Stimulated activated CD4-positive, alpha-beta T cell treated with anti-CD3 and anti-CD28 coated beads, Interleukin-4, amount 100 ng/mL, for 1 hour (primary cell): ENCODE measurements at places on chromosomes 12 and 14.

- no peak for DNase-seq
These were observed 118.1 kb downstream of the CMAS start for GRCh38 chr12:22164139-22164538.

GRCh38 chr14:100076606-100077005, 11.4 kb downstream of the EVL start:
- DNase-seq: no peak

DNA sequence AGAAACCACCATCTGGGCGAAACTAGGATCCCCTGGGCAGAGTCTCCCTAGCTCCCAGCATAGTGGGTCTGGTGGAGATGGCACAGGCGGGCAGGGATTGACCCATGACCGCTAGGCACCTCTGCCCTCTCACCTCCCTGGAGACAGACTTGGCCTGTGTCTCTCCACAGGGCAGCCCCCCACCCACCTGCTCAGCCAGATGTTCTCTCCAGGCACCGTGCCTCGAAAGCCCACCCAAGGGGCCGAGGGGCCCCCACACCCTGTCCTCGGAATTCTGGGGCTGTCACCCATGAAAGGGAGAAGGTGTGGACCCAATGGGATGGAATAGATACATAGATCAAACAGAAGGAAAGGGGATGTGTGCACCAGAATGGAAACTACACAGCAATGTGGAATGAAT, 229.1 kb upstream of the RTL1 start:
- DNase-seq: no peak

DNA sequence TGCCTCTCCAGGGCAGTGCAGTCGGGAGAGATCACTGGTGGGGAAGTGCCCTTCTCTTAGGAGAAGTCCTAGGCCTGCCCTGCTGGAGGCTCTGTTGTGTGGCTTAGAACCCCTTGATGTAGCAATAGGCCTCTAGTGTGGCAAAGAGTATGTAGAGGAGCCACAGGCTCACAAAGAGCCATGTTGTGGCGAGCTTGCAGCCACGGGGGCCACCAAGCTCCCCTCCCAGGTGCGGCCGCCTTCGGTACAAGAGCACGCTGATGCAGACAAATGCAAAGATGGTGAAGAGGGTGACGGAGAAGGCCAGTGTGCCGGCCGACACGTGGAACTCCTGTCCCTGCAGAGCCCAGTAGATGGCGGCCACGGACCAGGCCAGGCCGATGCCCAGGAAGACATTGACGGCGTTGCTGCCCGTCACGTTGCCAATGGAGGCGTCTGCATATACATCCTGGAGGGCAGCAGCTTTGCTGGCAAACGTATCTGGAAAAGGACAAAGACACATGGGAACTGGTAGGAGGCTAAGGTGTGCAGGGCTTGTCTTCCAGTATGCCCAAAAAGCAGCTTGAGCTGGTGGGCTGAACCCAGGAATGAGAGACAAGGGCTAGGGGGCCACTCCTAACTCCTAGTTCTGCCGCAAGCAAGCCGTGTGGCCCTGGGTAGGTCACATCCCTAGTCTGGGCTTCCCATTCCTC, 142.8 kb downstream of the SLC8A3 start:
- no peak for DNase-seq

DNA sequence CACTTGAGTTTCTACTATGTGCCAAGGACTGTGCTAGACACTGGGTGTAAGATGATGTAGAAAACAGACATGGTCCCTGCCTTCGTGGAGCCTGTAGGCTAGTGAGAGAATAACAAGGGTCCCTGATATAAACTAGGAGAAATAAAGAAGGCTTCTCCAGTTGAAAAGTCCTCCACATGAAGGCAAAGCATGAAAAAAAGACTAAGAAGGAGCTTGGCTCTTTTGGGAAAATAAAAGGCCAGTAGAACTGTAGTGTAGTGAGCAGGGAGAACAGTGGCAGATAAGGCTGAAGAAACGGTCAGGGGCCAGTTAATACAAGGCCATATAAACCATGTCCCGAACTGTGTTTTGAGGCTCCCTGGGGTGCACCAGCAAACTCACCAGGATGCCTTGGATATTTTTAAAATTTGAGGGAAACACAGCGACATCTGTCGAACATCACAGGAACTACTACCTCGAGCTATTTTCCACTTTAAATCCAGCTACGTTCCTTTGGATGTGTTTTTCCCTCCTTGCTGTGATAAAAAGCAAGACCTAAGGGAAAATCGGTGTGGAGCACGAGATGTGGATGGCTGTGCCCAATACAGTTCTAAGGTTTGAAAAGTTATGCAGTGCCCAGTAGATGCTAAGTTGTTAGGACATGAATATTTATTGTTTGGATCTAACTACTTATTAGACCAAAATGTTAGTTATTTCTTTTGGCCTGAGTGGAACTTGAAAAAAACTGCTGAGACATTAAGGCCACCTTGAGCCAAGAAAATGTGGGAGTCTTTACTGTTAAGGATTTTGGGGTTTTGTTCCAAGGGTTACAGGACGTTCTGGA, 8.5 kb upstream of the CFL2 start:
- peak; percentile 5 for DNase-seq

GRCh38 chr14:20956376-20956976, 1.2 kb downstream of the RNASE2 start:
- no peak for DNase-seq

- DNase-seq: no peak
These were observed 174.9 kb downstream of the FOXN3 start for GRCh38 chr14:89241934-89242651.

GRCh38 chr12:51797301-51797700, 51.2 kb downstream of the FIGNL2 start:
- DNase-seq: no peak

DNA sequence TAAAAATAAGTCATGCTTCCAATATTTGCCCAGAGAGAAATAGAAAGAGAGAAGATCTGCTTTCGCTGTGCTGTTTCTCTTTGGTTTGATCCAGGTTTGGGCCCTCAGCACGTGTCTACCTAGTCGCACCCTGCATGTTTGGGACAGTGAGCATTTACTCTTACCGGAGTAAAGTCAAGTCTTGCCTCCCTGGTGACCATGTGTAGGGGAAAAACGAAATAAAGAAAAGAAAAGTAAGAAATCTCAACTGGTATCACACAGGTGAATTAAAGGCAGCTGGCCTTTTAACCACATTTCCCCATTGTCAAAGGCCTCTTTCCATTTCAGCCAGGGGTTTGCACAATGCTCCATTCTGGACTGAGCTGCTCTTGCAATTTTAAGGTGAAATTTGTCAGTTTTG, 619.4 kb downstream of the VRK1 start:
- DNase-seq: no peak

DNA sequence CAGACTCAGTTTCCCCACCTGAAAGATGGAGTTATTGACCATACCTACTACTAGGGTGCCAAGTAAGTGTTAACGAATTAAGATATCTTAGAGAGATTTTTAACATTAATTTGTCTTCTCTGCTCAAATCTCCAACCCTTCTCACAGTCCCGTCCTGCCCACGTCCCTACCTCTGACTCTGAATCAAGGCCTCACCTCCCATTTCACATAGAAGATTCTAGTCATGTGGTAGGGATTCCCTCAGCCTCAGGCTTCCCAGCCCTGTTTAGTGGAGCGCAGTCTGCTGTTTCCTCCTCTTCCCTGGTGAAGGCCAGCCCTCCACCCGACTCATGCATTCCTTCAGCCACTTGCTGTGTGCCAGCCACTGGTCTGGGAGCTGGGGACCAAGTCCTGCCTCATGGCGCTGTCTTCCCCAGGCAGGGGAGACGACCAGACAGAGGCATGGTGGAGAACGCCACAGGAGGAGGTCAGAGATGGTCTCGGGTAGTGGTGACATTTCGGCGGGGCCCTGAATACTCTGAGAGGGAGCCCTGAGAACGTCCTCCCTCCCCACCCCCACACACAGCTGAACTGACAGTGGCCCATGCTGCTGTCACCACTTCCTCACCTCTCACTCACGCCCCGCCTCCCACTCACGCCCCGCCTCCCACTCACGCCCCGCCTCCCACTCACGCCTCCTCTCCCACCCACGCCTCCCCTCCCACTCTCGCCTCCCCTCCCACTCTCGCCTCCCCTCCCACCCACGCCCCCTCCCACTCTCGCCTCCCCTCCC, 38.8 kb downstream of the TMEM63C start:
- no peak for DNase-seq

DNA sequence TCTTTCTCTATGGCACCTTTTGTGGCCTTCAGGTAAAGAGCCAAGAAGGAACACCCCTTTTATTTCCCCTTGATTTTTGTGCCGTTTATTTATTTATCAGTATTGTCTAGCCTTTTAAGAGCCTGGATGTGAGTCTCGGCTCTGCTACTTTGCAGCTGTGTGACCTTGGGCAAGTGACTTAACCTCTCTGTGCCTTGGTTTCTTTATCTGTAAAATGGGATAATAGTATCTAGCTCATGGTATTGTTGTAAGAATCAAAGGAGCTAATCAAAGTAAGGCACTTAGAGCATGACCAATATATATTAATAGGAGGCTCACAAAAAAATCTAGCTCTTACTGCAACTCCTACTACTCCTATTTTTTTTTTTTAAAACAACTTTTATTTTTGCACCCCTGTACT, 179.7 kb downstream of the CHST11 start:
- no peak for DNase-seq

GRCh38 chr12:53456654-53457366, 4.9 kb downstream of the PCBP2 start:
- DNase-seq: no peak
